Fibroblast of villous mesenchyme (primary cell): ENCODE measurements at places on chromosomes 2 and 18. TPM values are rescaled to one million over a fixed set of nuclear protein-coding genes. Genes with fewer than 3 reads are reported as not detected.

ARHGAP15 gene
- 0.43 TPM in 1 of 2 replicates, not detected in the other for total RNA-seq

GRCh38 chr2:229084447-229084846 is 186.6 kb downstream of the PID1 start:
- DNase-seq, result no peak

MBD2 gene
- 24.5 and 35.8 TPM in 2 replicates for total RNA-seq

DNA sequence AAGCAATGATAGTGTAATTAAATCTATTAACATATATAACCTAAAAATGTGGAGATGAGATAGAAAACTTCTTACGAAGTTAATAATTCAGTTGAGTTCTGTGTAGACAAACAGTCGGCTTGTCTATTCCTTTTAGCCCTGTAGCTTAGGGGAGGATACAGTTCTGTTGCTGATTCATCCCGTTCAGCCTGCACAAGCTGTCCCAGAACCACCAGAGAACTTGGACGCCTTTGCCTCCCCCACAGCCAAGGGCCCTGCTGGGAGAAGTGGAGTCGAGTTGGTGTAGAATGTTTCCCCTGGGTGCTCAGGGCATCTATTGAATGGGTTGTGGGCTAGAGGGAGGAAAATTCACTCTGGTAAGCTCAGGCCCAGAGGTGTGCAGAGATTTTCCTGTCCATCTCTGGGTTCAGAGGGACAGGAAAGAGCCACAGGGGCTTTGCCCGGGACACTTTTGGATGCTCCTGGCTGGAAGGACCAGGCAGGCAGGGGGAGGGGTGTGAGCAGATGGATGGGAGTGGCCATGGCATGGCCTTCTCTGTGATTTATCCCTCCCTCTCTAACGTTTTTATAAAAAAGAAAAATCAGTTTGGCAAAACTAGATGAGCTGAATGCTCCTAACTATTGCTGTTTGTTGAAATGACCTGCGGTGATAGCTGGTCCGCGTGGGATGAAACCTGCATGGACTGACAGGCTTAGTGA is 42.8 kb upstream of the GALR1 start:
- DNase-seq, result peak; percentile 74

GRCh38 chr18:39062426-39062825 is 1496.8 kb upstream of the CELF4 start:
- DNase-seq, result no peak

- DNase-seq, result no peak
These were observed 35.5 kb upstream of the ALMS1 start for GRCh38 chr2:73350035-73350691.

GRCh38 chr2:66445925-66446871 is 11.3 kb downstream of the MEIS1 start:
- peak; percentile 86 for DNase-seq

- peak; percentile 61 for DNase-seq
These were observed 13.4 kb downstream of the SERPINB7 start for GRCh38 chr18:63788447-63789096.

GRCh38 chr18:48208432-48209140 is 200.6 kb downstream of the ZBTB7C start:
- DNase-seq, result no peak

GRCh38 chr2:163345795-163346573 is 389.8 kb downstream of the FIGN start:
- peak; percentile 55 for DNase-seq

FEV gene
- total RNA-seq, result not detected in 2 replicates

- DNase-seq, result no peak
These were observed 51.0 kb downstream of the SETBP1 start for GRCh38 chr18:44731530-44732237.

- DNase-seq, result no peak
These were observed 280.6 kb downstream of the MYT1L start for GRCh38 chr2:2050446-2050845.

GRCh38 chr2:45614871-45615415 is 3.9 kb upstream of the SRBD1 start:
- DNase-seq, result peak; percentile 50

IRS1 gene
- total RNA-seq, result 33.2 and 33.8 TPM in 2 replicates

AMER3 gene
- not detected in 2 replicates for total RNA-seq

DES gene
- 20.7 and 35.8 TPM in 2 replicates for total RNA-seq

MARCO gene
- total RNA-seq, result not detected in 2 replicates

DNA sequence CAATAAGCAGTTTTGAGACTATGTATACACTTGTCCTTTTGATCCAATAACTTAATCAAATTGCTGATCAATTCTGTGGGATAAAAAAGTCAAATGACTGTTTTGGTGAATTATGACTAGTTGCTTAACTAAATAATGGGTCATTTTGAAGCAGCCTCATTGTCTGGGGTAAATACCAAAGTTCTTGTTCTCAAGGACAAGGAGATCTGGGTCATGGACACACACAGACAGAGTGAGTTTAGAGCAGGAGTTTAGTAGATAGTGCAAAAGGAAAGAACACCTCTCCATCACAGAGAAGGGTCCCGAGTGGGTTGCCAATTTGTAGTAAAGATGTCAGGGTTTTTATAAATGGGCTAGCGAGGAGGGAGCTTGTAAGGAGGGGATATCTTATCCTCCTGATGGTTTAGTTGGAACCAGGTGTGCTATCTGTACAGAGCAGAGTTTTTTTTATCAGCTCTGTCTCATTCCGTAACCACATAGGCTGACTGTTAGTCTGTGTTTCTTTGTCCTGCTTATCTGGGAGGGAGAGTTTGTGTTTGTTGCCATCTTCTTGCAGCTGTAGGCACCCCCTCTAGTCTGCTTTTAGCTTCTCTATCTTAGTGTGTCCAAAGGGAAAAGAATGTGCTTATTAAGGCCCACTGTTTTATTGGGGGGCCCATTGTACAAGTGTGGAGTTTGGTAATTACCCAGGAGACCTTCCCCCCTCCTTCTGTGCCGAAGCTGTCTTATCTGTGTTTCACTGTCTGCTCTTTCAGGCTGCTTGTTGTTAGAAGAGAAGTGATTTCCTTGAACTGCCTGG is 48.7 kb upstream of the C1GALT1C1L start:
- DNase-seq, result no peak

DNA sequence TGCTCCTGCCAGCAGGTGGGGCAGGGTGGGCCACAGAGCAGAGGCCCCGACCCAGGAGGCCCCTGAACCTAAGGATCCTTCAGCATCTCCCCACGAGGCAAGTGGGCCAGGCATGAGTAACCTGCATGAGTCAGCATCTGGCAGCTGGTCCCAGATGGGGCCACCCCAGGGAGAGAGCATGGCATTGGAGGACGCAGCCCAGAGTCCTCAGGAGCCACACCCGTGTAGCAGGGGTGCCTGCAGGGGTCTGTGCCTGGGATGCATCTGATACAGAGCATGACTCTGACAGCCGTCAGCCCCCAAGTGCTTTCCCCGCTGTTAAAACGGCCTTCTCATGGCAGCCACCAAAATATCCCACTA is 185.6 kb upstream of the SALL3 start:
- no peak for DNase-seq

- no peak for DNase-seq
These were observed 261.0 kb downstream of the TPGS2 start for GRCh38 chr18:36567800-36568199.

DNA sequence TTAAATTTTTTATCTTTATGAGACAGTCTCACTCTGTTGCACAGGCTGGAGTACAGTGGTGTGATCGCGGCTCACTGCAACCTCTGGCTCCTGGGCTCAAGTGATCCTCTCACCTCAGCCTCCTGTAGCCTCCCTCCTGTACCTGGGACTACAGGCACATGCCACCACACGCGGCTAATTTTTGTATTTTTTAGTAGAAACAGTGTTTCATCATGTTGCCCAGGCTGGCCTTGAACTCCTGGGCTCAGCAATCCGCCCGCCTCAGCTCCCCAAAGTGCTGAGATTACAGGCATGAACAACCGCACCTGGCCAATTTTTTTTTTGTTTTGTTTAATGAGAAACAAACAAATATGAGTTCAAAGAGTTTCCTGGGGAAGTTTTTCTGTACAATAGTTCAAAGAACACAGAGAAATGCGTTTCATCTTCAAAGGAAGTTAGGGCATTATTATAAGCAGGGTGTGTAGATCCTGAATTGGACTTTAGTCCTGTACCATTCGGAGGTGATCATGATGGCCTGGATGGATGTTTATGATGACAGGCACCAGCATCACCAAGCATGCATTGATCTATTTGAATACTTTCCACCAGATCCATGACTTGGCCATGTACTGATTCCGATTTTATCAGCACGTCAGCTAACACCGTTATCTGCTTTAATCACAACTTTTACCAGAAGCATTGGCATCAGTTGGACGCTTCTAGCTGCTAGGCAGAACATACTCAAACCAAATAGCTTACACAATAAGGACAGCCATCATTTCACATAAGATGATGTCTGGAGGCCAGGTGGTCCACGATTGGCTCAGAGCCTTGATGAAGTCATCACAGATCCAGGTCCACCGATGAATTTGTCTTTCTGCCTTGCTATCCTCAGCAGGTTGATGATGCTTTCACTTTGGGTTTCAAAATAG is 28.9 kb downstream of the TCF23 start:
- no peak for DNase-seq

DNA sequence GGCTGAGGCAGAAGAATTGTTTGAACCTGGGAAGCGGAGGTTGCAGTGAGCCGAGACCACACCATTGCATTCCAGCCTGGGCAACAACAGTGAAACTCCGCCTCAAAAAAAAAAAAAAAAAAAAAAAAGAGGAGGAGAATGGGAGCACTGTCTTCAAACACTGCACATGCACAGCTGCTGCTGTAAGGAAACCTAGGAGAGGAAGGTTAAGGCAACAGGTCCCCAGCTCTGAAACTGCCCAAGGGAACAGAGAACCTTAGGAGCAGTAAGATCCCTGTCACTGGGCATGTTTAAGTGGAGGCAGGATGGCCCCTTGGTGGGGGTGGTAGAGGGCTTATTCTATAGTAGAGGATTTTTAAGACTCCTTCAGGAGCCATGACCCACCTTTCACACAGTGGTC is 111.2 kb downstream of the CLIP4 start:
- DNase-seq, result no peak

ANKRD62 gene
- not detected in 2 replicates for total RNA-seq

FAP gene
- 207 and 223 TPM in 2 replicates for total RNA-seq

DNA sequence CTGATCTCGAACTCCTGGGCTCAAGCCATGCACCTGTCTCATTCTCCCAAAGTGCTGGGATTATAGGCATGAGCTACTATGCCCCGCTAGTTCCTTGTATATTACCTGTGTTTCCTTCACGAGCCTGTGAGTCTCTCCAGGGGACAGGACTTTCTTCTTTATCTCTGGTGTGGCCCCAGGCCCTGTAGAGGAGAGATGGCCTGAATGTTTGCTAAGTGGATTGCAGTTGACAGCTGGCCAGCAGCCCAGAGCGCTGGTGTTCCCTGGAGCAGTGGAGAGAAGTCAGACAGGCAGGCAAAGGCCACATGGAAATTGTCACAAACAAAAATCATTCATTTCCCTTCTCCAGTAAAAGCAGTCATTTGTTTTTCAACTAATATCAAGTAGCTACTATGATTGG is 17.9 kb downstream of the LPIN1 start:
- no peak for DNase-seq

HOXD1 gene
- total RNA-seq, result under 0.01 and 0.32 TPM in 2 replicates

C2orf81 gene
- total RNA-seq, result 0.86 and 1.3 TPM in 2 replicates

NOL4 gene
- total RNA-seq, result not detected in 2 replicates

DNA sequence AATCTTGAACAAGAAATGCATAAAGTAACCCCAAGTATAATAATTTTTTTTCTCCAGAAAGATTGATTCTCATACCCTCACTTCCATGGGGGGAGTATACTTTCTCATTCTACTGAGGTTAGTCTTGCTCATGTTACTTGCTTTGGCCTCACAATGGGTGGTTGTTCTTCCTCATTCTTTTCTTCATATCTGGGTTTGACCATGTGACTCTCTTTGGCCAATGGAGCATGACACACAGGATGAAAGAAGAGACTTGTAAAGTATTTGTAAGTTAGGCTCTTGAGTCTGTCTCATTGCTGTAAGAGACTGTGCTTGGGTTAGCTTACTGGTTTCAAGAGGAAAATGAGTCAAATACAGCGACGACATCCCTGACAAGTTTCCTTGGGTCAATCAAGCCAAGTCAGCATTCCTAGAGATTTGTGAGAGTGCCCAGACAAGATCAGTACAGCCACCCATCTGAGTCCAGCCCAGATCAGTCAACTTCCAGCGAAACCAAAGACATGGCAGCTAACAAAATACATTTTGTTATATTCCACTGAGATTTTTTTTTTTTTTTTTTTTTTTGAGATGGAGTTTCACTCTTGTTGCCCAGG is 970.2 kb downstream of the BCL11A start:
- DNase-seq, result no peak

ACVR1C gene
- total RNA-seq, result under 0.01 and 0.43 TPM in 2 replicates

GRCh38 chr2:195543902-195544894 is 112.8 kb upstream of the SLC39A10 start:
- DNase-seq, result peak; percentile 80

GRCh38 chr18:45666520-45666919 is 51.2 kb downstream of the SLC14A2 start:
- DNase-seq, result no peak

CXCR1 gene
- not detected in 2 replicates for total RNA-seq

DNA sequence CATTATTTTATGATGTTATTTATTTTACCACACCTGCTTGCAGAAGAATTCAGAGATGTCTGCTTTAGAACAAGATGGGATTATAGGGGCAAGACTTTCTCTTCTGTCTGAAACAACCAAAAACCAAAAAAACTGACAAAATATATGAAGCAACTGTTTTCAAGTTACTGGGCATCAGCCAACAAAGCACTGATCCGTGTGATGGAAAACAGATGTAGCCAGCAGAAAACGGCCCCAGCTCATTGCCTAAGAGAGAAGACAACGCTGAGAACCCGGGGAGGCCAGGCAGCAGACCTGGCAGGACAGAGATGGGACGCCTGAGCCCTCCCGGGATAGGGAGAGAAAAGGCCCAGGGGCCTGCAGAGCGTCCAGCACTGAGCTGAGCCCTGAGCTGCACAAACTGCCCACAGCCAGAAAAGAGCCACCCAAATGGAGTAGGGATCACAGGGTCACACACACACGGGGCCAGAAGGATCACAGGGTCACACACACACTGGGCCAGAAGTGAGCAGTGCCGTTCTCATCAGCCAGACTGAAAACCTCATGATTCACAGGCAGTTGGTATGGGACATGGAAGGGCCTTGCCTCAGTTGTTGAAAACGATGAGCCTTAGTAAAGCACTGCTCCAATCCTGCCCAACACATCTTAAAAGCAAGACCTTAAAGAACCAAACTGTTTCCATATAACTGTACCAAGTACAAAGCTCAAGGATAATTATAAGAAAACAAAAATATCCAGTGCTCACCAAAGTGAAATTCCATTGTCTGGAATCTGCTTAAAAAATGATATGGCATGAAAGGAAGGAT is 12.1 kb downstream of the PXDN start:
- peak; percentile 99 for DNase-seq

DNA sequence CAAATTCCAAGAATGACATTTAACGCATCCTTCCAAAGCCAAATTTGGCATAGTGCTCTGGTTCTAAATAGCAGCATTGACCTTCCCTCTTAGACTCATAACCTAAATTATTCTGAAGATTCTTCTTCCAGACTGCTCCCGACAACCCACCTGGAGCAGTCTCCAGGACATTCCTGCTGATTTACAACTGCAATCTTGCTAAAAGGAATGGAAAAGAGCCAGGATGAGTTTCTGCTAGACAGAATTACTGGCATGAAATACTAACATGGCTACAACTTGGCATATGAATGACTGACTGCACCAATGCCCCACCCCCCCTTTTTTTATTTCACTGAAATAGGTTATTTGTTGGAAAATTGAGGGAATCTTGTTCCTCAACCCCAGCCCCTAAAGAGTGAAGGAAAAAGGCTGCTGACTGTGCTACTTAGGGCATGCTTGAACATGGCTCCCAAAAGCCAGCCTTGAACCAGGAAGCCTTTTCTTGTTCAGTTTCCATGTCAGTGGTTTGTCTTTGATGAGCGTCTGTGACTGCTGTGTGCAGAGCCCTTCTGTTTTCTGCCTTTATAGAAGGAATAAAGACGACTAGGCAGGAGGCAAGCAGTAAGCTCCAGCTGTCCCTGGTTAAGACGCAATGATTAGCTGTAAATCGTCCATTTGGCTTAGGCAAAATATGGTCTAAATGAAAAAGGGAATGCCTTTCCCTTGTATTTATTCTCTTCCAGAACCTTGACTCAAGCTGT is 47.4 kb upstream of the ITGB6 start:
- DNase-seq, result no peak
